ENCODE measurements at places on chromosomes 11 and 22. TPM values are rescaled to one million over a fixed set of nuclear protein-coding genes. Genes with fewer than 3 reads are reported as not detected.

GRCh38 chr22:23565915-23566704, 14.0 kb downstream of the IGLL1 start:
- no peak for DNase-seq

- DNase-seq, result no peak
Observed at GRCh38 chr11:69545976-69546617, 64.6 kb downstream of the LINC01488 start.

DNA sequence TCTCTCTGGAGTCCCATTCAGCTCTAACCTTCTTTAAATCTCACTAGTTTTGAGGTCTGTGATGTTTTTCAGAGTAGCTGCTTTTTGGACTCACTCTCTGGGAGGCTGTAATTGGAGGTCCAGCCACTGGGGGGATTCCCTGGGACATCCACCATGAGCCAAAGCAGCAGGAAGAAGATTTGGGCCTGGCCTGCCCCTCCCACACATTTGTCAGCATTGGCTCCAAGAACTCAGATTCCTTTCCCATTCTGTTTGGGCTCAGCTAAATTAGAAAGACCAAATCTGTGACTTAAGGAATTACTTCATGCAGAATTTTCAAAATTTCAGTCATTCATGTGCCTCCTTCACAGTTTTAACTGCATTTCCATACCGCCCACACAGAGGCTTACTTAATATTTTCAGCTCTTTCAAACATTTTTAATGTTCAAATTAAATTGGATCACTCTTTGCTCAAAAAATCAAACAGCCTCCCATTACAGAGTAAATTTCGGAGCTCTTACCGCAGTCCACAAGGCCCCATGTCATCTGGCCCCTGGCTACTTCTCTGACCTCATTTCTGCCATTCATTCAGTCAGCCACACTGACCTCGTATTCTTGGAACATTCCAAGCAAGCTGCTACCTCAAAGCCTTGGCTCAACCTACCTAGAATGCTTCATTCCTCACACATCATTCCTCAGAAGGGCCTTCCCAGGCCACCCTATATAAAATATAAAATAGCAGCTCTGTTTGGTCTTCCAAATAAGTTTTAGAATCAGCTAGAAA, 54.5 kb upstream of the RRAS2 start:
- peak; percentile 93 for DNase-seq

DNA sequence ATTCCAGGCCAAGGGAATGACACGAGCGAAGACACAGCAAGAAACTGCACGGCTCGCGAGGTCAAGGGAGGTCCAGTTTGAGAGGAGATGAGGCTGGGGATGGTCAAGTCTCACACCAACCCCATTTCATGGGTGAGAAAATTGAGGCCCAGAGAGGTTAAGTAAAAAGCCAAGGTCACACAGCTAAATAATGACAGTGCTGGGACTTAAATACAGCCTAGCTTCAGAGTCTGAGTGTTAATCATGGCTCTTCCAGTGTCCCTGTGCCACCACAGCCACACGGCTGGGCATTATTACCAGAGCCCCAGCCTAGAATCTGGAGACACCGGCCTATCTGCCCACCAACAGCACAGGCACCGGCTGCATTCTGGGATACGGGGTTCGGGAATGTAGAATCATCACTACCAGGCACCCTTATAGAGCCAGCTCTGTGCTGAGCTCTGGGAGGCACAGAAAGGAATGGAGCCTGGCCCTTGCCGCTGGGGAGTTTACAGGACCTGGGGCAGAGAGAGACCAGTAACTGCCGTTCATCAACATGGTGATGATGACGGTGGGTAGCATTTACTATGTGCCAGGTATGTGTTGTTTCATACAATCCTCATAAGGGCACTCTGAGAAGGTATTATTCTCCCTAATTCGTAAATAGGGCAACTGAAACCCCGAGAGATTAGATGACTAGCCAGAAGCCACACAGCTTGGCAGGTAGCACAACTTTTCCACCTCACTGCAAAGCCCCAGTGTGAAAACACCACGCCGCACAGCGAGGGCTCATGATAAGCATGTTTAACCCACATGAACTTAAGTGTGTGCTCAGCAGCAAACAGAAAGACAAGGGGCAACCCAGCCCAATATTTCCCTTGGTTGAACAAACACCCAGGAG, 51.8 kb downstream of the CD6 start:
- DNase-seq, result no peak

- no peak for DNase-seq
Observed at GRCh38 chr11:64744544-64745188, 724 bp upstream of the RASGRP2 start.

- DNase-seq, result no peak
Observed at GRCh38 chr22:36999463-36999862, 19.8 kb downstream of the TST start.

- peak; percentile 58 for DNase-seq
Observed at GRCh38 chr11:85955531-85955930, 100.3 kb downstream of the CCDC83 start.

Gene MGAT3
- not detected for total RNA-seq

Gene CABP7
- total RNA-seq, result not detected

Gene LMO2
- 0.51 TPM for total RNA-seq

Gene TMEM25
- total RNA-seq, result 21.3 TPM

Gene APOL4
- total RNA-seq, result 2.0 TPM

Gene ARHGAP42
- total RNA-seq, result 8.7 TPM

Gene MRGPRE
- 0.17 TPM for total RNA-seq
